Stimulated activated CD4-positive, alpha-beta T cell treated with anti-CD3 and anti-CD28 coated beads, Interleukin-4, amount 100 ng/mL, for 24 hours (primary cell): ENCODE measurements at places on chromosomes 3 and 15.
A peak's percentile ranks its signal among the peaks of the same experiment; 100 is the strongest.

- DNase-seq: no peak
These were observed 23.7 kb upstream of the P4HTM start for GRCh38 chr3:48966367-48966766.

DNA sequence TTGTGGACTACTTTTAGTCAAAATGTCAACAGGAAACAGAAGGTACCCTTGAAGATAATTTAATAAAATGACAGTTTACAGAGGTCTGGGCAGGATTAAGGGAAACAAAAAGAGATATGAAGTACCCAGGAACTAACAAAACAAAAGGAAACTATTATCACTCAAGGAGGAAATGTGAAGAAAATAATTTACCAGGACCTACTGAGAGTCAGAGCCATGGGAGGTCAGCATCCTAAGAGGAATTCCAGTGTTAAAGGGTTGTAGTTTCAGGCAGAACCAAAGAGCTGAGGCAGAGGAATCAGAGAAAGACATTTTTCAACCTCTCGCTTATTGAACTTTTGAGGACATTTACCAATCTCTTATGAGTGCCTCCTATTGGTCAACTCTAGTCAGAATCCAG lies 408.9 kb upstream of the CBLB start:
- no peak for DNase-seq

- DNase-seq: peak; percentile 19
These were observed 21.9 kb downstream of the ABTB1 start for GRCh38 chr3:127694467-127695215.

GRCh38 chr3:40336511-40337135 lies 27.1 kb downstream of the EIF1B start:
- no peak for DNase-seq

GRCh38 chr15:100759106-100759505 lies 120.5 kb upstream of the ALDH1A3 start:
- DNase-seq: no peak

DNA sequence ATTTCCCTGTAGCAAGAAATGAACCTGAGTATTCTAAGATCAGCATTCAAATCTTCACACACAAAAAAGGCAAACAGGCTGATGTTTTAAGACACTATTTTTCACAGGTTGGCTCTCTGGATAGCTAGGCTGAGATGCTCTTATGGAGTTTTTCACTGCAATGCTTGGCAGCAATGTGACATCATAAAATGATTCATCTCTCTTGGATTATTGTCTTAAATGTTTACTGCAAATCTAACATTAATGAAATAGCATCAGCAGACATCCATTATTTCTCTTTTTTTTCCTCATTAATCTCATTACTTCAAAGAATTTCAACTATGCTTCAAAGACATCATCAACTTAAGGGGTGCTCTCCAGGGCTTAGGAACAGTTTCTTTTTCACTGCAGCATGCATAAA lies 23.6 kb upstream of the SSUH2 start:
- DNase-seq: no peak

DNA sequence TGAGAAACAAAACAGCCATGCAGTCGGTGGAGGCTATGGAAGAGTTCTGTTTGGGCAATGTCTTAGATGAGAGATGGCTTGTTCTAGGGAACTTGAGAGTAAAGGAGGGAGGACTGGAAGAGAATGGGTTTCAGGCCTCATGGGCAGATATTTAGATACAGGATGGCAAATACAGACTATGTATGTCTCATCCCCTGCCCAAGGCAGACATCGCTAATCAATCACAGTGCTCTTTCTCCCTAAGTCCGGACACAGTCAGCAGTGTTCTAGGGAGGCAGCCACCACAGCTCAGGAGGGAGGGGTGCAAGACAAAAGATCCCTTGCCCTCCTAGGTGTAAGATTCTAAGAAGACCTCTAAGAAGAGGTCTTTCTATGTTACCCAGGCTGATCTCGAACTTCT lies 159.3 kb upstream of the TLE3 start:
- no peak for DNase-seq

DNA sequence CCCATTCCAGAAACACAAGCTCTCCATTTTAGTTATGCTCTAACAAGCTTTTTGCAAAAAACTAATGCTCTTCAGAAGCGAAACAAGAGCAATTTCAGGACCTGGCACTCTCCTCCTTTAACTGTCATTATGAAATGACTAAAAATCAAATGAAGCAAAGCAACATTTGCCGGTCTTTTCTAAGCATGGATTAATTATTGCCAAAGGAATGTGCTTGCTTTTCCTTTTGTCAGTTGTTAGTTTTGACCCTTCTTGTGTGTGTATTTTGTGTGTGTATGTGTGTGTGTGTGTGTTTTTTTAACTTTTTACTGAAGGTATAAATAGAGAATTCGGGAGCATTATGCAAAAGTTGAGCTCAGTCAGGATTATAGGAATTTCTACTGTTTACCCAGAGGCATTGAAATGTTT lies 509.1 kb downstream of the TUSC7 start:
- no peak for DNase-seq

DNA sequence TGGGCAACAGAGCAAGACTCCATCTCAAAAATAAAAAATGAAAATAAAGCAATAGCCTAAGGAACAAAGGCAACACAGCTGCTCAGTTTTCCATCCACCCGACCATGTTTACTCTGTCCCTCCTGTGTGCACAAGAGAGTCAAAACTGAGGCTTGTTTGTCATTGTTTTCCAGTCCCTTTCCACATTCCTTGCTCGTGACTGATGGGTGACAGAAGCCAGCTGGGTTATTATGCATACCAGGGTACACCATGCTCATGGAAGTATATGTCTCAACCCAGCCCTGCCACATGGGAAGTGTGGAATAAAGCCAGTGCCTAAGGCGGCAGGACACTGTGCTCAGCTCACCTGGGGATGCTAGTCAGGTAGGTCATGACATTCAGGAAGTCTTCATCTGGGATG lies 49.5 kb downstream of the MCF2L2 start:
- no peak for DNase-seq
